ENCODE measurements at places on chromosomes 5 and 9. TPM values are rescaled to one million over a fixed set of nuclear protein-coding genes. Genes with fewer than 3 reads are reported as not detected.

PCDHGB3 gene
- polyA plus RNA-seq: under 0.01 TPM

DNA sequence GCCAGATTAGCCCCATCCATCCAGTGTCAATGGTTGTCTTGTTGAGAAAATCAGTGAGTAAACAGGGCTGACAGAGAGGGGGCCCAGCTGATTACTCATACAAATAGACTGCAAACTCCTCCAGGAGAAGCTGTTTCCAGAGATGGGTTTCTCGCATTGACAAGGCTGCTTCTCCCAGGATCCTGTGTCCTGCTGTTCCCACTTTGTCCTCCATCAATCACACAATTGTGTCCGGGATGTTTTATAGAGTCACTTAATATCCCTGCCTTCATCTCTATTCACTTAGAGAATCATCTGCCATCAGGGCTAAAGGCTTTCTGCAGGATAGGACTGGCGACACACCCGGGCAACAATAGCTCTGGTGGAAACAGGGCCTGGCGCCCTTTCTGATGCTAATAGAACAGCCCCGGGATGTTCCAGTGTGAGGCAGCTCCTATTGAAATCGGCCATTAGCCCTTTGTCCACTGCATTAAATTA lies 71.7 kb upstream of the TBCA start:
- DNase-seq: no peak

SAPCD2 gene
- 3.6 TPM for polyA plus RNA-seq

DNA sequence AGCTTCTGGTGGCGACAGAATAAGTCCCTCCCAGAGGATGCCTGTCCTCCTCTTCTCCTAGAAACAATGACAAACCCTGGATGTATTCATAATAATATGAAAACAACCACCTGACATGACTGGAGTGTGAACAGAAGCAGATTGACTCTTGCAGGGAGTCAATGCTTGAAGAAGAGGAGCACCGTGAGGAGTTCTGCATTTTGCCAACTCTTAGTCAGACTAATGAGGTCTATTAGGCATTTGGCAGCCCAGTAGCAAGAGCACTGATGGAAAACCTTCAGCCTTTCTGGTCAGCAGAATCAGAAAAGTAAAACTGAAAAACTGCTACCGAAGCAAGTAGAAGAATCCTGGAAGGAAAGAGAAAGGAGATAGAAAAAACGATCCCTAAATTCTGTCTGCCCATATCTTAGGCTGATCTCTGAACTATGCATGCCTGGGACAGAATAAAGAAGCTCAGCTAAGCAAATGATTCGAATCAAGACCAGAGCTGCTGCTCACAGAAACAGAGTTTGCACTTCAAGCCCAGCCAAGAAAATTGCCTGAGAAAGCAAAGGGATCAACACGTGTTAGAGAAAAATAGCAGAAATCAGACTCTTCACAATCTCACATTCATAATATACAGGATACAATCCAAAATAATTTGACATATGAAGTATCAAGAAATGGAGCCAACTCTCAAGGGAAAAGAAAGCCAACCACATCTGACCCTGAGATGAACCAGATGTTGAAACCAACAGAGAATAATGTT lies 69.5 kb upstream of the OSMR start:
- no peak for DNase-seq

BASP1 gene
- polyA plus RNA-seq: 18.6 TPM

PLCXD3 gene
- 0.60 TPM for polyA plus RNA-seq

DNA sequence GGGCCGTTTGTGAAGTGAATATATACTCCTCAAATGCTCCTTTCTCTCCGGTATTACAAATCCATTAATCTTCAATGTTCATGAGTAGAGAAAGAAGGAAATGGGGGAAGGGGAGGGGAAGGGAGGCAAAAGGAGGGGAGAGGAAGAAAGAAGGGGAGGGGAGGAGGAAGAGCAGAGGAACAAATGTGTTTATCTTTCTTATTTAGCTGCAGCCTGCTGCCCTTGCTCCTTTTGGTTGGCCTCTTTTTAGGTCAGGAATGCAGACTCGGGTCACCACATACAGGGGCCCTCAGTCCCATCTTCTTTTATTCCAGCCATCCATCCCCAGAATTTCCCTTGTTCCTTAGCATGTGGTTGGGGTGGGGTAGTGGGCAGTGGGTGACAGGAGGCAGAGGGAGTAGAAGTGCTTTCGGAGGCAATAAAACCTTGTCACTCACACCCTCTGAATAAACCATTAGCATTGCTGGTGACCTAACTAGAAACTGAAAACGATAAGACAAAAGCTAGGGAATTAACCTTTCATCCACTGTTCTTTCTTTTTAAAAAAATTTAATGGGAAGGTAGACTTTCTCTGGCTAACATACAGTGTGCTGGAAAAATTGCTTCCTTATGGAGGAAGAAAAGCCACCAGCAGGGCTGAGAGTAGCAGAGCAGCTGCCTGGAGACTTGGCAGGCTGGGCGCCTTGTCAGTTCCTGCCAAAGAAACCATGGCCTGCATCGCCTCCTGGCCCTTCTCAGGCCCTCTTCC lies 16.8 kb upstream of the PRLR start:
- DNase-seq: no peak

GRCh38 chr9:134434894-134435506 lies 108.7 kb downstream of the RXRA start:
- peak; percentile 99 for DNase-seq

SLCO6A1 gene
- polyA plus RNA-seq: not detected

DNA sequence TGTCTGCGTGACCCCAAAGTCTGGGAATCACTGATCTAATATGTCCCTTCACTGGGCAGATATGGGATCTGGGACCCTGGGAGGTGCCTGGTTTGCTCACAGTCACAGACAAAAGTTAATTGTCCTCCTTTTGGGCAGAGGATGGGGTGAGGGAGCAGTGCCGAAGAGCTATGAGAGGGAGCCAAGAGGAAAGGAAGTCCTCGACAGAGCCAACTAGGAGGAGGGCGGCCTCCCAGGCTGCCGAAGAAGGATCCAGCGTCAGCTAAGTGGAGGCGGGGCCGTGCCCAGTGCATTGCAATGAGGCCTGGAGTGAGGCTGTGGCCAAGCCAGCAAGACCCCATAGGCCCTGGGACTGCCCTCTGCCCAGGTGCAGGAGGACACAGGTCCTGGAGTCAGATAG lies 11.4 kb downstream of the AIF1L start:
- DNase-seq: no peak

GRCh38 chr9:22307013-22307711 lies 139.5 kb upstream of the DMRTA1 start:
- no peak for DNase-seq

DNA sequence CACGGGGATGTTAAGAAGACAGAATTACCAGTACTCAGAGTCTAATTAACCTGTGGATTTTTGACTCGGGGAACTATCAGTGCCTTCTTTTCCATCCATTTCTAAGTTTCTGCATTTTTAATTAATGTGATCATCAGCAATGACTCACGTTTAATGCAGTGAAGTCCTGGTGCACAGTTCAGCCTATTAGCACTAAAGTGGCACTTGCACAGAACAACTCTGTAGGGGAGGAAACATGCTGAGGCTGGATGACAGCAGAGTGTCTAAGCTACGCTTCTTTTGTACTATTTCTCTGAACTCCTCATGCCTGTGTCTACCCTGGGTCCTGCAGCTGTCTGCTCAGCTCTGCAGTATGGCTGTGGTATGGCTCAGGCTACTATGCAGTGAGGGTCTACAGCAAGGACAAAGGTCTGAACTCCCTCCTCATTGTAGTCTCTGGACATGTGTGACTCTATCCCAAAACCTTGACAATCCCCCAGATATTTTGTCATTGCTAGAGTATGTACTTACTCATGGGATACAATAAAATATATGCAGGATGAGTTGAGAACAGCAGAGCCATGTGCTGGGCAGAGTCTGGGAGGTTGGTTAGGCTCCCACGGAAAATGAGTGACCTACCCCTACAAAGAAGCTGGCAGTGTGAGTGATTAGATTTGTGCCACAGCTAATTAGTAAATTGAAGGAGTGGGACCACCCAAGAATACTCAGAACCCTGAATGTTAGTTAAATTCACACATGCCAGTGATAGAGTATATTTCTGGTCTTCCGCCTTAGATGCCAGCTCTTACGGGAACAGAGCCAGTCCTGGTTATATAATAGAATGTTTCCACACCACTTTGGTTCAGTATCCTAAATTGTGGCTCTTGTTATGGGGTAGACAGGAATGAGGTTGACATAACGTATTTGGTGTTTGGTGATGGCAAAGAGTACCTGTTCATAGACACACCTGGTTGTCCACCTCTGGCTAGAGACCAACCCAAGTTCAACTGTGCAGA lies 148.0 kb downstream of the GHR start:
- no peak for DNase-seq

Measured in sigmoid colon (tissue), 7 donors.